Posterior vena cava (tissue), 2 donors: ENCODE measurements at places on chromosomes 1 and 21.

- DNase-seq, result no peak
These were observed 833.3 kb downstream of the USP25 start for GRCh38 chr21:16563116-16563515.

DNA sequence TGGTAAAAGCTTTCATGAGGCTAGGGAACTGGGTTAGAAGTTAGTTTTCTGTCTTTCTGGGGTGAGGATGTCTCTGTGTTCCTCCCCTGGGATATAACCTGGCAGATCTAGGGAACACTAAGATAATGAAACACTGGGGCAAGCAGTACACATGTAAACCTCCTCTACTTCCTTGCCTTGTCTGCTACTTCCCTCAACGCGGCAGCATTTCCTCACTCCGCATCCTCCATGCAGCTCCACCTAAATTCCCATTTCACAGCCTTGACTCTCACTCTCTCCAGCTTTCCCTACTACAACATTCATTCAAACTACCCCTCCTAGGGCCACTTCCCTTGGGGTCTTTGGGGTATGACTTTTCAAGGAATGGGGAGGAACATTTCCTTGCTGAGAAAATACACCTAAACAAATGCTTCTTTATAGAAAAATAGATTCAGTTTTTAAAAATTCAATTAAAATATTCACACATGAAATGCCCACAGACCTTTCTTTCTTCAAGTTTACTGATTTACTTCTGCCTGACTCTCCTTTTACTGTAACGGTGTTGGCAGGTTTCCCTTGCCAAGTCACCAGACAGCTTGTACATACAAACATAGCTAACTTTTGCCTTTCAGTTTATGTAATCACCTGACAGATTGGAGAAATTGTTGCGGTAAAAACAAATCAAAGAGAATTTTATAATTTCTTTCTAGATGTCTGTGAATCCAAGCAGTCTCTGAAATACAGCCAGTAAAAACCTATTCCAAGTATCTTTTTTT is 90.1 kb downstream of the TNFSF18 start:
- no peak for DNase-seq

GRCh38 chr1:225511828-225512381 is 84.1 kb upstream of the LBR start:
- no peak for DNase-seq

DNA sequence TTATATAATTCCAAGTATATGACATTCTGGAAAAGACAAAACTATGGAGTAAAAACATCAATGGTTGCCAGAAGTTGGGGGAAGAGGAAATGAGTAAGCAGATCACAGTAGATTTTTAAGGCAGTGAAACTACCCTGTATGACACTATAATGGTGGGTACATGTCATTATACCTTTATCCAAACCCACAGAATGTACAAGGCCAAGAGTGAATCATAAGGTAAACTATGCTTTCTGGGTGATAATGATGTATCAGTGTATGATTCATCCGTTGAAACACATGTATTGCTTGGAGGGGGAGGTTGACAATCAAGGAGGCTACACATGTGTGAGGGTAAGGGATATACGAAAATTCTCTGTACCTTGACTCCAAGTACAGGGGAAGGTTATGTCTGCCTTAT is 862.7 kb downstream of the PLA2G4A start:
- DNase-seq, result no peak

GRCh38 chr21:35198565-35198964 is 149.5 kb upstream of the RUNX1 start:
- no peak for DNase-seq

- DNase-seq, result no peak
These were observed 59.5 kb downstream of the PTGS2 start for GRCh38 chr1:186620566-186621350.

GRCh38 chr1:226519716-226520598 is 28.6 kb upstream of the STUM start:
- DNase-seq, result no peak

DNA sequence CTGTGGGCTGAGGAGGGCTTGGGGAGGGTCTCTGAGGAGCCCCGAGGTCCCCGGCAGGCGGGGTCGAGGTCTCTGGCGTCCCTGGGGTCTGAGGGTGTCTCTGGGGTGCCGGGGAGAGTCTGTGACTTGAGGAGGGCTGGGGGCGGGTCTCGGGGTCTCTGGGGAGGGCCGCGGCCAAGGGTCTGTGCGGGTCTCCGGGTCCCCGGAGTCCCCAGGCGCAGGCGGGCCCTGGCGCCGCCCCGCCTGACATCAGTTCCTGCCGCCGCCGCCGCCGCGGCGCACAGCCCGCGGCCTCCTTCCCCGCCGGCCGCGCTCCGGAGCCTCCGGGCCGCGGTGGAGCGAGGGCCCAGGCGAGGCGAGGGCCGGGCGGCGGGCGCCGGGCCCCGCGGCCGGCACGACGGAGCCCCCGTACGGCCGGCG is at the start of gene PLEKHM2:
Gene PLEKHM2 (plus strand): TSS at position 279 of the 420 bp plus-strand sequence. CDS start 239 bp downstream, outside the sequence.
- DNase-seq, result peak; percentile 85

- peak; percentile 37 for DNase-seq
These were observed 125.5 kb downstream of the DMRTB1 start for GRCh38 chr1:53584777-53585107.

DNA sequence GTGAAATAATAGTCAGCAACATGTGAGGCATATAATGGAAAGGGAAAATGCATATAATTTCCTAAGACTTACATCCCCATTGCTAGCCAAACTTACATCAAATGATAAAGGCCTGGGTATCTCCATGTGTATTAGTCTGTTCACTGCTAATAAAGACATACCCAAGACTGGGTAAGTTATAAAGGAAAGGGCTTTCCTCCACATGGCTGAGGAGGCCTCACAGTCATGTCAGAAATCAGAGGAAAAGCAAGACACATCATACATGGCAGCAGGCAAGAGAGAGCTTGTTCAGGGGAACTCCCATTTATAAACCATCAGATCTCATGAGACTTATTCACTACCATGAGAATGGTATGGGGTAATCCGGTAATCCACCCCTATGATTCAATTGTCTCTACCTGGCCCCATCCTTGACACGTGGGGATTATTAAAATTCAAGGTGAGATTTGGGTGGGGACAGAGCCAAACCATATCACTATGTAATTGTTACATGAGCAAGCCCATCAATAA is 161.5 kb upstream of the SAMSN1 start:
- no peak for DNase-seq

- DNase-seq, result no peak
These were observed 201.5 kb downstream of the PDE4B start for GRCh38 chr1:65994223-65994622.

GRCh38 chr1:76281306-76281705 is 206.8 kb downstream of the ST6GALNAC3 start:
- no peak for DNase-seq

DNA sequence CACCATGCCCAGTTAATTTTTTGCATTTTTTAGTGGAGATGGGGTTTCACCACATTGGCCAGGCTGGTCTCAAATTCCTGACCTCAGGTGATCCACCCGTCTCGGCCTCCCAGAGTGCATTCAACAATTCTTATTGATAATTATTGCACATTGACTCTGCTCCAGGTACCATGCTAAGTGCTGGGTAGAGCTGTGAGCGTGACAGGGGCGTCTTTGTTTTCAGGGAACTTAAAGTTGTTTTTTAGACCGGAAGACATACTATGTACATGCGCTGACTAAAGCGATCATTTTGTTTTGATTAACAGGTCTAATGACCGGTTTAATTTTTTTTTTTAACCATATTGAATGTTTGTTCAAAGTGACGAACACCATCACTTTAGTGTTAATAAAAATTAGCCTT is 4.0 kb downstream of the CD247 start:
- DNase-seq, result no peak

DNA sequence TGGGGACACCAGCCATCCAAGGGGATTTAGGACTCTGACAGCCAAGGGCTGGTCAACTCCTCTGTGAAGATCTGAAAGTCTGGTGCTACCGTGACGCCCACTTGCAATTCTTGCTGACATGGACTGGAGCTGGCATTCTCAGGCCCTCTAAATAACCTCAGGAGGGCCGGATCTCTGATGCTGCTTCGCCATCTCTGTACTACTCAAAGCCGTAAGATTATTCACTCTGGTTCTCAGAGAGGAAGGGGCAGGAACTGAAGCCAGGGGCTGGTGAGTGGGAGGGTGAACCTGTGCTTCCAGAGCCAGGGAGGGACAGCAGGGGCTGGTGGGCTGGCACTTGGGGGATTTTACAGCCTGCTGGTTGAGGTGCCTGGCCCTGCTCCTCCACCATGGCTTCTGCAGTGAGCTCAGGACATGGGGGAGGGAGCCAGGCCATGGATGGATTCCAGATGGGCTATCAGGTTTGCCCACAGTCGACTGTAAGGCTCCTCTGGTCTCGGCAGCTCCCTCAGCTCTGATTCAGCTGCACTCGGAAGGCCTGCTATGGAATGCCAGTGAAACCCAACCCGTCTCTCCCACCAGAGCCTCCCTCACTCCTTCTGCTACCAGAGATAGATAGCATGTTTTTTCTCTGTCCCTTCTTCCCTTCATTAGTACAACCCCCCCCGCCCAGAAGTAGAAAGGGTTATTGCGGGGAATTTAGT is 84.5 kb downstream of the PLXNA2 start:
- DNase-seq, result no peak

DNA sequence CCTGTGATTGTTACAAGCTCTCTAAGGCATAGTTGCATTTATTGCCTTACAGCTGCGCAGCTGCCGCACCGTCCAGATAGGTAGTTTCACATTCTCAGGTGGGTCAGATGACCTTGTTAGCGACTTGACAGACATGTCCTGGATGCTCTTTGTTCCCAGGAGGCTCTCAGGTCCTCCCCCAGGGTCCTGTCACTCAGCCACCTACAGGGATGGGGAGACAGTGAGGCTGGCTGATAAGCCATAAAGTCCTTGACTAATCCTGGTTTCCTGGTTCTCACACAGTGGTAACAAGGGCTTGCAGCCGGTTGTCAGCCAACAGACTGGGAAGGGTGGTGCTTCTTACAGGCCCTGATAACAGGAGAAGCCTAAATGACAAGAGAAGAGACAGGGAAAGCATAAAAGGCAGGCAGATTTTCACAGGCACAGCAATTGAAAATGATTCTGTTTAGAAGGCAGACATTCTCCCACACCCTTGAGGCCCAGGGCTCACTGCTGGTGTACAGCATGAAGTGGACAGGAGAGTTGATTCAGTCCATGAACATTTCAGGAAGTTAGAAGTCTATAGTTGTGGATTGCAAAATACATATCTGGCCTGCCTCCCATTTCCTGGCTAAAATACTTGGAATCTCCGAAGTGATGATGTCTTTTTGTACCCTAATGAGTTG is 2.9 kb downstream of the ARF1 start:
- DNase-seq, result peak; percentile 52

GRCh38 chr1:231404318-231404717 is 17.8 kb downstream of the EGLN1 start:
- DNase-seq, result no peak

GRCh38 chr1:63032171-63032570 is 248.2 kb downstream of the ATG4C start:
- DNase-seq, result no peak

GRCh38 chr1:216464489-216464888 is 41.2 kb upstream of the USH2A start:
- no peak for DNase-seq

DNA sequence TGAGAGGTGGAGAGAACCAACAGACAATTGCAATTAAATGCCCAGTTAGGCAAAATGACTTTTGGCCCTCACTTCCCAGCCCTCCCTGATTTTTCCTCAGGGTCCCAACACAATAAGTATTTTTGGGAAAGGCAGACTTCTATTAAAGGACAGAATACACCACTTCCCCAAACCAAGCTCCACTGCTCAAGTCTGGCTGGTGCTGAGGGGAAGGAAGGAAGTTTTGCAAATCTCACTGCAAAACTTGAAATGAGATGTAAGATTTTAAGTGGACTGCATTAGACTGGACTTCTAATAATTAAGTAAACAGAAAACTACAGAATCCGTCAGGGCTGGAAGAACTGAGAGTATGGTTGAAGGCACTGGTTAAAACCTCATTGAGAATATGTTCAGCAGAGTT is 32.2 kb upstream of the CD1D start:
- DNase-seq, result no peak

DNA sequence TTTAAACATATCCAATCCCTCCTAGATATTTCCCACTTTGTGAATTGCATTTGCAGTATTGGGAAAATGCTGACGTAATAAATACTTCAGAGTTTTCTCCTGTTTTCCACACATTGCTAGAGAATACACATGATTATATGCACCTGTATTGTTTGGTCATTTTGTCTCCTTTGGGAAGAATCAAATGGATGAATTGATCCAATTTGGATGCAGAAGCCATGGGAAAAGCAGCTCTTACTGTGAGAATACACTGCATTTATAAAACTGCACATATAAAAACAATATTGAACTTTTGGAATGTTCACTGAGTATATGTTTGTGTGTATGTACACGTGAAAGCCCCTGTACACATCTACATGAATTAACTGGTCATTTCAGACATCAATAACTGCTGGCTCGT is 306.6 kb upstream of the LYPLAL1 start:
- DNase-seq, result no peak

DNA sequence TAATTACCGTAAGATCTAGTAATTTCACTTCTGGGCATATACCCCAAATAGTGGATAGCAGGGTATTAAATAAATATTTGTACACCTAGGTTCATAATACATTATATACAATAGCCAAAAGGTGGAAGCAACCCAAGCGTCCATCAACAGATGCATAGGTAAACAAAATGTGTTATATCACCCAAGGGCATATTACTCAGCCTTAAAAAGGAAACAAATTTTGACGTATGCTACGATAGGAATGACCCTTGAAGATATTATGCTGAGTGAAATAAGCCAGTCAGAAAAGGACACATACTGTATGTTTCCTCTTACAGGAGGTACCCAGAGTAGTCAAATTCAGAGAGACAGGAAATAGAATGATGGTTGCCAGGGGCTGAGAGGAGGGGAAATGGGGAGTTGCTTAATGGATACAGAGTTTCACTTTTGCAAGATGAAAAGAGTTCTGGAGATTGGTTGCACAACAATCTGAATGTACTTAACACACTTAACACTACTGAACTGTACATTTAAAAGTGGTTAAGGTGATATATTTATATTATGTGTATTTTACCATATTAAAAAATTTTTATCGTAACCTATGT is 36.6 kb upstream of the KCTD3 start:
- DNase-seq, result no peak

DNA sequence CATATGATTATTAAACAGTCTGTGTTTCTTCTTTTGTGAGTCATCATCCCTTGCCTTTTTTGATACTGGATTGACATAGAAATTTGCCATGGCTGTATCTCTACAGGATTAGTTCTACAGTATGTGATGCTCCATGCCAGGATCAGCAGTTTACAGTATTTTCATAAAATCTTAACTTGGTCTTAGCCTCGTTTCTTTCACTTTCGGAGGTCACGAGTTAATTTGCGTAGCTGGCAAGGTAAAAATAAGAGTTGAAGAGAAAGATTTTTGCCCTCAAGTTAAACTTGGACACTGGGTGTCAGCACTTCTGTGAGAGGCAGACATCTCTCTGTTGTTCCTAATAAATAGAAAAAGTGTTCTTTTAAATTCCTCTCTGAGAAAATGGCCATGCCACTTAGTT is 79.1 kb downstream of the CACNA1E start:
- no peak for DNase-seq
